ENCODE measurements at places on chromosomes 7 and 10. TPM values are rescaled to one million over a fixed set of nuclear protein-coding genes. Genes with fewer than 3 reads are reported as not detected.

Gene HMX2
- not detected for total RNA-seq

DNA sequence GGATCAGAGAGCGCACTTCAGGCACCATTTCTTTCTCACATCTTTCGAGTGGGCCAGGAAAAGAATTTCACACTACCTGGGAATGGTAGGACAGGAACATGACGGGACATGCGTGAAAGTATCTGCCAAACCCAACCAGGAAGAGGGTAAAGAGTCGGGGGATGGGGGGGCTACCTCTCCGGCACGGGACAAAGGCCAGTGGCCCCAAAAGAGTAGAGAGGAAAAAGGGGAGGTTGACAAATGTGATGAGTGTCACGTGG lies 830 bp upstream of the BEND7 start:
- no peak for DNase-seq

GRCh38 chr7:20122073-20122472 lies 95.1 kb downstream of the MACC1 start:
- no peak for DNase-seq

Gene ADK
- 41.3 TPM for total RNA-seq

- peak; percentile 56 for DNase-seq
Observed at GRCh38 chr10:49761789-49762565, at the start of gene OGDHL. Gene OGDHL, minus strand, starts transcription at chr10:49762323. Its CDS starts 3,731 bp downstream, at chr10:49758592.

Gene PSPH
- total RNA-seq, result 12.9 TPM

All from left ventricle myocardium inferior (tissue), 1 donor.